ENCODE measurements at places on chromosomes 1 and 21. TPM values are rescaled to one million over a fixed set of nuclear protein-coding genes. Genes with fewer than 3 reads are reported as not detected.

The CACHD1 gene
- total RNA-seq, result 2.3 TPM

The RAB7B gene
- total RNA-seq, result 0.15 TPM

The DENND1B gene
- total RNA-seq, result 3.3 TPM

The RCAN3 gene
- 2.1 TPM for total RNA-seq

DNA sequence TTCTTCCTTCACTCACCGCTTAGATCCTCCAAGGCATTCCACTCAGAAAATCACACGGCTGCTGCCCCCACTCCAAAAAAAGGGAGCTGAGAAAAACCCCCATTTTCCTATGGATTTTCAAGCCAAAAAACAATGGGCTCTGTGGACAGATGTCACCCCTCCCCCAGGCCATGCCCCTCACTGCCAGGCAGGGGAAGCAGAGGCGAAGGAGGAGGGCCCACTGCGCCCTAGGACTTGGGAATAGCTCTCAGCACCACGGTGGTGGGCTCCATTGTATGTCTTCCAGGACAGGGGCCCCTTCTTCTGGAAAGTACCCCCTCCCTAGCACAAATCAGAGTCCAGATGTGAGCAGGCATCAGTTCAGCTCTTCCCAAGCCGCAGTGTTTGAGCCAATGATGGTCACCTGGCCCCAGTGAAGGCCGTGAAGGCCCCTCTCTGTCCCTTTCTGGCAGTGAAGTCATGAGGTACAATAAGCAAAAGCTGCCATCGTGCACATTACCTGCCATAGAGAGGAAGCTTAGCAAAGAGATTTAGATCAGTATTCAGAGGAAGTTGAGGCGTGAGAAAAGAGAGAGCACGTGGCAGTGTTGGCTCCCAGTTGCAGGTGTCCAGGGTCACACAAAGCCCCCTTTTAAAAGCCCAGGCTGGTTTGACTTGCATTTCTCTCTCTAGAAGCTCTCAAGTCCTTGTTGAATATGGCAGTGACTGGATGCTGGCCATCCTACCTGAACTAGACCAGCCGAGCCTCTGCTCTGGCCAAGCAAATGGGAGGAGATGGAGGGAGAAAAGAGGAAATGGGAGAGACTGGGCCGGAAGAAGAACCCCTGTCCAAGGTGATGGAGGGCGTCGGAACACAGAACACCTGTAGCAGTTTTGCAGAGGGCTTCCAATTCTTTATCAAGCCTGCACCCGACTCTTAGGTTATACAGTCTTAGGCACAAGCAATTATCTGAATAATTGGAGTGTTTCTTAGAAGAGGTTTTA is 149.0 kb downstream of the TOMM20 start:
- DNase-seq, result no peak
- H3K4me3 ChIP-seq, result peak overlapping the region; percentile 18
- H3K36me3 ChIP-seq, result no peaks in the 10 kb centered on the region
- no peaks in the 10 kb centered on the region for H3K27me3 ChIP-seq
- H3K27ac ChIP-seq, result peak overlapping the region; percentile 83
- H3K4me1 ChIP-seq, result peaks cover 61% of the 10 kb centered on the region

DNA sequence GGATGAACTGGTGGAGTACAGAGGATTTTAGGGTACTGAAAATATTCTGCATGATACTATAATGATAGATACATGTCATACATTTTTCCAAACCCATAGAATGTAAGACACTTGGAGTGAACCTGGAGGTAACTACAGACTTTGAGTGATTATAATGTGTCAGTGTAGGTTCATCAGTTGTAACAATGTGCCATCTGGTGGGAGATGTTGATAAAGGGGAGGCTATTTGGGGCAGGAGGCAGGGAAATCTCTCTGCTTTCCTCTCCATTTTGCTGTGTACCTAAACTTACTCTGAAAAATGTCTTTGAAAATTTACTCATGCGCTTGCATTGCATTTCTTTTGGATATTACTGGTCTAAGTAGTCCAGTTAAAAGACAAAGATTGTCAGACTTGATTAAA is 35.2 kb downstream of the PTBP2 start:
- H3K27ac ChIP-seq, result no peak overlapping the region
- H3K4me1 ChIP-seq, result no peaks in the 10 kb centered on the region
- no peak overlapping the region for H3K4me3 ChIP-seq
- no peaks in the 10 kb centered on the region for H3K27me3 ChIP-seq
- H3K36me3 ChIP-seq, result peaks cover 39% of the 10 kb centered on the region

GRCh38 chr1:154962156-154962749 is 671 bp upstream of the PYGO2 start:
- H3K36me3 ChIP-seq, result peaks cover 56% of the 10 kb centered on the region
- peak overlapping the region; percentile 95 for H3K4me3 ChIP-seq
- DNase-seq, result no peak
- peaks cover 31% of the 10 kb centered on the region for H3K4me1 ChIP-seq
- no peaks in the 10 kb centered on the region for H3K27me3 ChIP-seq

DNA sequence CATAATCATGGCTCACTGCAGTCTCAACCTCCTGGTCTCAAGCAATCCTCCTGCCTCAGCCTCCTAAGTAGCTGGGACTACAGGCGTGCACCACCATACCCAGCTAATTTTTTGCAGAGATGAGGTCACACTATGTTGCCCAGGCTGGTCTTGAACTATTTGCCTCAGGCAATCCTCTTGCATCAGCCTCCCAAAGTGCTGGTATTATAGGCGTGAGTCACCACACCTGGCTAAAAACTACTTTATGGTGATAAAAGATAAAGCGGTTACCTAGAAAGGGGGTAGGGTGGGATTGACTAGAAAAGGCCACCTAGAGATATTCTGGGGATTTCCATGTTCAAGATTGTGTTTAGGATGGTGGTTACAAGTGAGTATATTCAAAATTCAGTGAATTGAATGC is 5.0 kb downstream of the TSTD1 start:
- H3K36me3 ChIP-seq, result no peaks in the 10 kb centered on the region
- H3K27me3 ChIP-seq, result no peaks in the 10 kb centered on the region
- no peak overlapping the region for H3K4me3 ChIP-seq
- peaks cover 5% of the 10 kb centered on the region for H3K4me1 ChIP-seq
- no peak overlapping the region for H3K27ac ChIP-seq
- no peak for DNase-seq

GRCh38 chr1:187933562-187934419 is 1105.0 kb downstream of the PLA2G4A start:
- H3K27ac ChIP-seq, result no peak overlapping the region
- no peaks in the 10 kb centered on the region for H3K36me3 ChIP-seq
- H3K4me1 ChIP-seq, result no peaks in the 10 kb centered on the region
- DNase-seq, result no peak
- H3K4me3 ChIP-seq, result no peak overlapping the region

DNA sequence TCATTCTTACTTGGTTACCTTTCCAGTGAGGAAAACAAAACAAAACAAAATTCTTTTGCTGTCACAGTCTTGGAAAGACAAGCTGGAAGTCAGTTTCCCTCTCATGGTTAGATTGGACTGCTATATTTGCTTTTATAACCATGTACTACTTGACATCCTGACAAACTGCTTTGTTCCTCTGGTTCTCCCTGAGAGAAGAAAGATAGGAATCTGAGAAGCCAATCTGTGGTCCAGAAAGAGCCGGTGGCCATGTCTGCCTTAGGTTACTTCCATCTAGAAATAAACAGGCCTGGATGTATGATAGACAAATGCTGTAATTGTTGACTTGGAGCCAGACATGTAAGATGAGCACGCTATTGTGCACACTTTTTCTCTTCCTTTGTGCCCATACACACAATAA is 330.0 kb downstream of the BRINP3 start:
- H3K27me3 ChIP-seq, result no peaks in the 10 kb centered on the region
- H3K4me3 ChIP-seq, result no peak overlapping the region
- H3K4me1 ChIP-seq, result no peaks in the 10 kb centered on the region
- no peak for DNase-seq
- H3K27ac ChIP-seq, result no peak overlapping the region
- no peaks in the 10 kb centered on the region for H3K36me3 ChIP-seq
